ENCODE measurements at places on chromosomes 13 and 19.

- no peak for DNase-seq
Measured at GRCh38 chr13:32432856-32433255, 4.9 kb upstream of the N4BP2L1 start.

GRCh38 chr19:49904136-49904535 is 7.4 kb upstream of the IL4I1 start:
- no peak for DNase-seq

DNA sequence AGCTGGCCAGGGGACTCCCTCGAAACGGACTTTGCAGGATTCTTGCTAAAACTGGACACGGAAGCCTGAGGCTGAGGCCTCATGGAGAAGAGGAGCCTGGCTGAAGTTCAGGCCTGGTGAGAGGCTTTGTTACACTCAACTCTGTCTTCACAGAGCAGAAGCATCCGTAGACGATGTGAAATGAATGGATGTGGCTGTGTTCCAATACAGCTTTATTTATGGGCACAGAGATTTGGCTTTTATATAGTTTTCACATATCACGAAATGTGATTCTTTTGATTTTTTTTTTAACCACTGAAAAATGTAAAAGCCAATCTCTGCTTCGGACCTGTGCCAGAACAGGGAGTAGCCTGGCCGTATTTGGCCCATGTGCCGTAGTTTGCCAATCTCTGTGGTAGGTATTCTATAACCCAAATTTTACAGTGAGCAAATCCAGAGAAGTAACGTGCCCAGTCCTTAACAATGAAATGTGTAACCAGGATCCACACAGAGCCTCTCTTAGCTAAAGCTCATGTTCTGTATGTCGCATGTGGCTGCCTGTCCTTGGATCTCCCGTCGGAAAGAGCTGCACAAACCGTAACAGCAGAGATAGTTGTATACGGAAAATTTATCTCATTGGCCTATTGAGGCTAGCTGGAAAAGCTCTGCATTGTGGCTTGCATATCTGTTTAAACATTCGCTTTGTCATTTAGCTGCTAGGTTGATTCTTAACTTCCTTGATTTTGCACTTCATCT is 171.6 kb upstream of the RNF113B start:
- DNase-seq = no peak

- DNase-seq = no peak
Measured at GRCh38 chr19:49847731-49848696, 2.9 kb upstream of the PTOV1 start.

GRCh38 chr13:70043685-70044084 is 63.9 kb upstream of the ATXN8OS start:
- no peak for DNase-seq

DNA sequence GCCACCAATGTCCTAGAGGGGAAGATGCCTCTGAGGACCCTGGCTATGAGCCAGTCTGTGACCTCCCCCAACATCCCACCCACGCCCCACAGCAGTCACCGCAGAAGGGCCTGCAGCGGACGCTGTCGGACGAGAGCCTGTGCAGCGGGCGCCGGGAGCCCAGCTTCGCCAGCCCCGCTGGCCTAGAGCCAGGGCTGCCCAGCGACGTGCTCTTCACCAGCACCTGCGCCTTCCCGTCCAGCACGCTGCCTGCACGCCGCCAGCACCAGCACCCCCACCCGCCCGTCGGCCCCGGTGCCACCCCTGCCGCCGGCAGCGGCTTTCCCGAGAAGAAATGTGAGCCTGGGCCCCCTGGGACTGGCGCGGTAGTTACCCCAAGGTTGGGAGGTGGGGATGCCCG is 30.6 kb downstream of the DPF1 start:
- DNase-seq = no peak

DNA sequence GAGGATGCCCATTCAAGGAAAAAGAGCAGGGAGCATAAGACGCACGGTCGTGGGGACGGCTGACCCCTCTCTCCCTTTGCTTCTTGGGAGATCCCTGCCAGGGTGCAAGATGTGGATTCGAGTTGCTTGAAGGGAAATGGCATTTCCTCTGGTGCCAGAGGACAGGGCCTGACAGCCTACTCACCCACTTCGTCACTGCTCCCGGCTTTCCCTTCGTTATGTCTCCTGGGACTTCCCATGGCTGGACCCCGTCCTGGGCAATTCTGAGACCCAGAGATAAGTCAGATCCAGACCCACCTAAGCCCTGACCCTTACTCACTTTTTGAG is 1.2 kb downstream of the TBC1D17 start:
- no peak for DNase-seq

GRCh38 chr13:112657850-112658445 is 31.9 kb upstream of the ATP11A start:
- DNase-seq = no peak

GRCh38 chr19:32392901-32393300 is 12.7 kb upstream of the DPY19L3 start:
- no peak for DNase-seq

GRCh38 chr19:38194061-38194701 is 29.8 kb downstream of the DPF1 start:
- DNase-seq = no peak

DNA sequence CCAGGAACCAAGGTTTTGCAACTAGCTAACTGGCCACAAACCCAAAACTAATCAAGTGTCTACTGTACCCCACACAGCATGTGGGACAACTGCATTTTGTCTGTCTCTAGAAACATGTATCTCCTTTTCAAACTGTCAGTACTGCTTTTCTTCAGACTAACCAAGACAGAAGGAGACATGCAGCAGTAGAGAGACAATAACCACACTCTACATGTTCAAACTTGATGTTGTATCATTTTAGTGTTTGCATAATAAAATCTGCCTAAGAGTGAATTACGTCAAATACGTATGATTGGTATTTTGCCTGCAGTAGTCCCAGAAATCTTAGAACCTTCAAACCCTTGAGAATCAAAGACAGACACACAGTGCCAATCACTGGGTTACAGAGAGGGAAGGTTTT is 22.0 kb upstream of the FREM2 start:
- no peak for DNase-seq

DNA sequence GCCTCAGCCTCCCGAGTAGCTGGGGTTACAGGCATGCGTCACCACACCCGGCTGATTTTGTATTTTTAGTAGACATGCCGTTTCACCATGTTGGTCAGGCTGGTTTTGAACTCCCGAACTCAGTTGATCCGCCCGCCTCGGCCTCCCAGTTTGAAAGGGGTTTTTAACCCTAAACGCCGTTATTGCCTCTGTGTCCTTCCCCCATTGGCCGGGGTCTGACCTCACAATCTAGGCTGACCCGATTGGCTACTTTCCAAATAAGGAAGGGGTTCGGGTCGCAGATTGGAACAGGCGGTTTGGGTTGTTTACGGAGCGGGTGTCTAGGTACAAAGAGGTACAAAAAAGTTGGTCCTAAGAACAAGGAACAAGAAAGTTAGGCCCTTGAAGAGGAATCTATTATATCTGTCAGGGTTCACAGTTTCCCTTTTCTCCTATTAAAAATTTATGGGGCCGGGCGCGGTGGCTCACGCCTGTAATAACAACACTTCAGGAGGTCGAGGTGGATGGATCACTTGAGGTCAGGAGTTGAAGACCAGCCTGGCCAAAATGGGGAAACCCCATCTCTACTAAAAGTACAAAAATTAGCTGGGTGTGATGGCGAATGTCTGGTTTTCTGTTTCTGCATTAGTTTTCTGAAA is 1.0 kb downstream of the ZNF253 start:
- DNase-seq = no peak

DNA sequence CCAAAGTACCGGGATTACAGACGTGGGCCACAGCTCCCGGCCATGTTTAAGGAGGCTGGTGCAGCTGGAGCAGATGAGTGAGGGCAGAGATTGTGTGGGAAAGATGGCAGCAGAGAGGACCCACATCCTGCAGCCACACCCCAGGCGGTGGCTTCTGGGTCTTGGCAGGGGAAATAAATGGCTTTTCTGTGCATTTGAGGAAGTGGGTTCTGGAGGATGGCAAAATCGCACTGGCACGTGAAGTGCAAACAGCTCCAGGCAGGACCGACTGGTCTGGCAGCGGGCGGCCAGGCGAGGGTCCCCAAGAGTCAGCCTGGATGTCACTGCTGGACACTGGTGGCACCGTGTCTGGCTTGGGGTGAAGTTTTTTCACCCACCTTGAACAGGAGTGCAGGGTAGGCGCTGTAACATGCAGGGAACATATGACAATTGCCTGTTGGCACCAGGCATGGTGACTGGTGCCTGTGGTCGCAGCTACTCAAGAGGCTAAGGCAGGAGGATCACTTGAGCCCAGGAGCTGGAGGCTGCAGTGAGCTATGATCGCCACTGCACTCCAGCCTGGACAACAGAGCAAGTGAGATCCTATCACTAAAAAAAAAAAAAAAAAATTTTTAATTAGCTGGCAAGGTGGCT is 8.4 kb downstream of the B3GNT3 start:
- no peak for DNase-seq

DNA sequence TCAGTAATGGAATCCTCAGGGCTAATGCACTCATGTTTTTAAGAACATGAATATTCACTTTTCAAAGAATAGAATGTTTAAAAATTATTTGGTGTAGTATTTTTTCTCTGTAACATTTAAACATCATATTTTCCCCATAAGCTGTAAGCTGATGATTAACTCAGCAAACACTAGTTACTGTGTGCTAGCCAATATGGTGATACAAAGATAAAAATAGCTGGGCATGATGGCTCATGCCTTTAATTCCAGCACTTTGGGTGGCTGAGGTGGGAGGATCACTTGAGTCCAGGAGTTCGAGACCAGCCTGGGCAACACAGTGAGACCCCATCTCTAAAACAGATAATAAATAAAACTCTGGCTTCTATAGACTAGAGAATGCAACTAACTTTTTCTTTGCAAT is 13.2 kb downstream of the RNF17 start:
- DNase-seq = no peak

DNA sequence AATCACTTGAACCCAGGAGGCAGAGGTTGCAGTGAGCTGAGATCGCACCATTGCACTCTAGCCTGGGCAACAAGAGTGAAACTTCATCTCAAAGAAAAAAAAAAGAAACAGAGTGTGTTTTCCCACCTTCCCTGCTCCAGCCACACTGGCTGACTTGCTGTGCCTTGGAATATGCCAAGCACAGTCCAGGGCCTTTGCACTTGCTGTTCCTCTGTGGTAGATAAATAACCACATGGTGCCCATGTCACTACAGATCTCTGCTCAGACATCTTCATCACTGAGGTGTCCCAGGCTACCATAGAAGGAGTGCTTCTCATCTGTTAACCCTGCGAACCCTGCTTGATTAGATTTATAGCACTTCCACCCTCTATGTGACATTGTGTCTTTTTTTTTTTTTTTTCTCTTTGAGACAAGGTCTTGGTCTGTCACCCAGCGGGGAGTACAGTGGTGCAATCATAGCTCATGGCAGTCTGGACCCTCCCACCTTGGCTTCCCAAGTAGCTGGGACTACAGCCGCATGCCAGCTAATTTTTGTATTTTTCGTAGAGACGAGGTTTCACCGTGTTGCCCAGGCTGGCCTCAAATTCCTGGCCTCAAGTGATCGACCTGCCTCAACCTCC is 10.4 kb downstream of the SMARCA4 start:
- DNase-seq = no peak

- peak; percentile 16 for DNase-seq
Measured at GRCh38 chr19:16897029-16897855, 8.4 kb downstream of the F2RL3 start.

DNA sequence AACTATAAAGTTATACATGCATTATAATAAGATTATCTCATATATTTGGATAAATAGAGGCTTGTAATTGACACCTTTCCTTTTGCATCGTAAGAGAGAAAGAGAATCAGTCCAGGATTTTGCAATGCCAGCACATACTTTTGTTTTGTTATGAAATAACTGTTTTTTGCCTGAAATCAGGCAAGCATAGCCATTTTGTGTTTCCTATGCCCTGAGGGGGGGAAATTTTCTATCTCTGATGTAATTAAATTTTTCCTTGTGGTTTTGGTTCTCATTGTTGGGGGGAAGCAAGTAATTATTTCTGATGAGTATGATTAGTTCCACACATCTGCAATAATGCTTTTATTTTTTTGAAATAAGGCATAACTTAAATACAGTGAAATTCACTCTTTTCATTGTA is 229.4 kb downstream of the NDFIP2 start:
- DNase-seq = no peak

- DNase-seq = no peak
Measured at GRCh38 chr19:3537438-3538240, 1.3 kb upstream of the TEKTIP1 start.

DNA sequence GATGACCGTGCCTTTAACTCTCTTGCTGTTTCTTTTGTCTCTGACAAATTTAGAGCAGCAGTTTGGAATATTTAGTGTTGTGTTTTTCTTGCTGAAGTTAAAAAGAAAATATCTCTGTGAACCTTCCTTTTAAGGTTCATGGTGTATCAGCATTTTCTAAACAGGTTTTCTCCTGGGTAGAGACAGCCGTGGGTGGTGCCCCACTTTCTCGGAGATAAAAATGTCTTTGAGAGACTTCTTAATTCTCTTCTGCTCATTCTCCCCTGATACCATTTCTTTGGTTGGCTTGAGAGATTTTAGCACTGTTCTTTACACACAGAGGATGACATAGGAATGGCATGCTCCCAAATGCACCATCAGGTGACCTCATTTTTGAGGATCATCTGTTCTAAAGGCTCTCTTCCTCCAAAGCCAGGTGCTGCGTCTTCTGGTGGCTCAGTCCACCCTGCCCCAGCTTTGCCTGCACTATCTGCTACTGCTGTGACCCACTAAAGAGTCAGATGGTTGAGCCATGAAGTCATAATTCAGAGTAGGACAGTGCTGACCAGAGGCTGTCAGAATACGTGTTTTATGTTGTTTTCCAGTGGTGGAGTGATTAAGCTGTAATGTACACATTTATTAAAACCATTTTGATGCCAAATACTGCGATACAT is 90.3 kb upstream of the SLC10A2 start:
- no peak for DNase-seq

DNA sequence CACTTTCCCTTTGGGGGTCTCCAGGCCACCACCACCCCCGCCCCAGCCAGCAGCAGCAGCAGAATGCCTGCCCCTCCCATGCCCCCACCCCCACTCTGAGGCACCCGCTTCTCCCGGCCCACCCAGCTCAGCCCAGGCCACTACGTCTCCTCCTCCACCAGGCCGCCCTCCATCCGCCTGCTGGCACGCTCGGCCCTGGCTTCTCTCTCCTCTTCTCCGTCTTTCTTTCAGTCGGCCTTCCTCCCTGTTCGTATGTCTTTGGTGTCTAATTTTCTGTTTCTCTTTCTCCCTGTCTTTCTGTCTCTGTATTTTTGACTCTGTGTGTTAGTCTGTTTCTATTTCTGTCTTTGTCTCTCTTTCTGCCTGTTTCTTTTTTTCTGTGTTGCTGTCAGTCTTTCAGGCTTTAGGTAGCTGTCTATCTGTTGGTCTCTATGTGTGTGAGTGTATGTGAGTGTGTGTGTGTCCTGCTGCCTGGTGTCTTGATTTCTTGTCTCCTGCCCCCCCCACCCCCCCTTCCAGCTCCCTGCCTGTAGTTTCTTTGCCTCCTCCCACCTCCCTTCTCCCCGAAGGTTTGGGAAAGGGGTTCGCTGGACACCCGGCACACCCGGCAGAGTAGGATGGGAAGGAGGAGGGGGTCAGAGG is at the start of gene LGI4:
TSS of gene LGI4 (minus strand) at position 459 of the 642 bp plus-strand sequence. CDS start at position 80, 379 bp downstream.
- no peak for DNase-seq

- DNase-seq = no peak
Measured at GRCh38 chr13:76516586-76516985, 369.6 kb downstream of the KCTD12 start.
